ENCODE measurements at places on chromosomes 7 and 10. TPM values are rescaled to one million over a fixed set of nuclear protein-coding genes. Genes with fewer than 3 reads are reported as not detected.

GRCh38 chr7:17474724-17475344, 176.4 kb downstream of the AHR start:
- no peaks in the 10 kb centered on the region for H3K36me3 ChIP-seq
- no peaks in the 10 kb centered on the region for H3K4me1 ChIP-seq
- H3K27ac ChIP-seq = no peak overlapping the region

DNA sequence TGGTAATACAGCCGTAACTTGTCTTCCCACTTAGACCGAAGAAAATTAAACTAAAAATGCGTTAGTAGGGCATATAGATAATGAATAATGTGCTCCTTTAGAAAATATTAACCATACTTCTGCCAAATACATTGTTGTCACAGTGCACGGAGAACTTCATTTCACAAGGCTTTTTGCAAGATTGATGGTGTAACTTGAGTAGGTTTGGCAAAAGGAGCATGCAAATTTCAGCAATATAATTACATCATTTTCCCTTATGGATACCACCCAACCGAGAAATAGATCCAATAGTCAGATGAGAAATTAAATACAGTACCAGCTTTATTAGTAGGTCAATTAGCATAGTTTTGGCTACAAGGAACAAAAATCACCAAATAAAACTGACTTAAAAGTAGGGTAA, 792.6 kb upstream of the C7orf33 start:
- H3K4me1 ChIP-seq = no peaks in the 10 kb centered on the region
- H3K36me3 ChIP-seq = no peaks in the 10 kb centered on the region
- H3K27me3 ChIP-seq = no peaks in the 10 kb centered on the region
- H3K27ac ChIP-seq = no peak overlapping the region

- DNase-seq = no peak
- no peaks in the 10 kb centered on the region for H3K4me1 ChIP-seq
- H3K36me3 ChIP-seq = no peaks in the 10 kb centered on the region
- no peak overlapping the region for H3K4me3 ChIP-seq
- no peaks in the 10 kb centered on the region for H3K27me3 ChIP-seq
Measured at GRCh38 chr10:1546431-1547110, 190.8 kb downstream of the ADARB2 start.

The SPACDR gene
- total RNA-seq = 1.7 TPM

DNA sequence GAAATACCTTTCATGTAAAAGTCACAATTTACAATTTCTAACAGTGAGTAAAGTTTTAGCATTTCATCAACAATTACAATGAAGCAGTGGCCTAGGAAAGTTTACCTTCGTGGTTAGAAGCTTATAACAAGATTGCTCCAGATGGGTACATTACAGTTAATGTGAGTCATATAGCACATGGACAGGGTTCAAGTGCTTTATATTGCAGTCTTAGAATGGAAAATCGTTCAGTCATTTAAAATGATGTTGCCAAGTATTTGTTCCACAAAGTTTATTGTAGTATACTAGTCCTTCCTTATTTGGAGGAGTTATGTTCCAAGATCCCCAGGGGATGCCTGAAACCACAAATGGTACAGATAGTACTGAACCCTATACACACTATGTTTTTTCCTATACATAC, 174.6 kb upstream of the TARP start:
- H3K36me3 ChIP-seq = no peaks in the 10 kb centered on the region
- no peaks in the 10 kb centered on the region for H3K4me1 ChIP-seq
- no peak for DNase-seq

GRCh38 chr7:119472408-119473038, 800.5 kb upstream of the KCND2 start:
- no peak overlapping the region for H3K4me3 ChIP-seq
- no peaks in the 10 kb centered on the region for H3K36me3 ChIP-seq
- H3K27ac ChIP-seq = no peak overlapping the region
- DNase-seq = no peak

The ITIH2 gene
- total RNA-seq = not detected

All from CD8-positive, alpha-beta memory T cell (primary cell).